Heart right ventricle (tissue), 16 donors: ENCODE measurements at places on chromosomes 3 and 15. TPM values are rescaled to one million over a fixed set of nuclear protein-coding genes. Genes with fewer than 3 reads are reported as not detected.

Gene PFKFB4
- total RNA-seq, result 2.0 TPM

Gene ROBO2
- total RNA-seq, result 0.80 TPM

Gene ZNF148
- total RNA-seq, result 47.5 TPM

GRCh38 chr3:6250167-6250566, 610.7 kb upstream of the GRM7 start:
- DNase-seq, result no peak

GRCh38 chr3:125067225-125067624, 11.4 kb upstream of the HEG1 start:
- no peak for DNase-seq

- no peak for DNase-seq
Measured at GRCh38 chr15:85607842-85608241, 186.9 kb downstream of the KLHL25 start.

- no peak for DNase-seq
Measured at GRCh38 chr15:90816401-90817116, 51.8 kb upstream of the FURIN start.

GRCh38 chr15:81056304-81056703, 55.6 kb downstream of the TLNRD1 start:
- DNase-seq, result no peak
